ENCODE measurements at places on chromosomes 2 and 18.

DNA sequence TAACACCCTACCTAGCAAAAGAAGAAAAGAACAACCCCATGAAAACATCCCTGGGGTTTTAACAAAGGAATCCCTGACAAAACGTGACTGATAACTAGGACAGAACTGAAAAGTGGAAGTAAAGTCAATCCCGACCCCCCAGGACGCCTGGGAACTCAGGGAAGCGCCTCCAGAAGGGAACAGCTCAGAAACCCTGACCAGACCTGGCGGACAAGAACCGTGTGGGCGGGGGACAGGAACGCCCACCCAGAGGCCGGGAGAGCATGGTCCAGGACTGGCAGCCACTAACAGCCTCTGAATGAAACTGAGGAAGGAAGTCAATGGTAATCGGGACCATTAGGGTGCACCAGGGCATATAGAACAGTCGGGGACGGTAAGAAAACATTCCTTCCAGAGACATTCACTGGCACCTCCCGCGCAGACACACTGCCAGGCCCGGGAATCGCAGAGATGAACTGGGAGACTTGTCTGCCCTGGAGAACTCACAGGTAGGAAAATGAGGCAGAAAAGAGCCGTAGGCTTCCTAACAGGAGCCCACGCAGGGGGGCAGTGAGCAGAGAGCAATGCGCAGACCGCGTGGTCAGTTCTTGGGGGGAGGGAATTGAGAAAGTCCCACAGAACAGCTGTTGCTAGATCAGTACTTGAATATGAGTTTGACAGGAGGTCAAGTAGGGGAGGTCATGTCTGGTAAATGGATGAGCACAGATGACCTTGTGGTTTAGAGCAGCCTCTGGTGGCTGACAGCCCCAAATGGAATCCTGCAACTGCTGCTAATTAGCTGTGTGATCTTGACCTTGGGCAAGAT lies 1.3 kb upstream of the TBC1D8 start:
- DNase-seq = no peak

- DNase-seq = no peak
Observed at GRCh38 chr2:238107525-238108422, 7.6 kb downstream of the ESPNL start.

DNA sequence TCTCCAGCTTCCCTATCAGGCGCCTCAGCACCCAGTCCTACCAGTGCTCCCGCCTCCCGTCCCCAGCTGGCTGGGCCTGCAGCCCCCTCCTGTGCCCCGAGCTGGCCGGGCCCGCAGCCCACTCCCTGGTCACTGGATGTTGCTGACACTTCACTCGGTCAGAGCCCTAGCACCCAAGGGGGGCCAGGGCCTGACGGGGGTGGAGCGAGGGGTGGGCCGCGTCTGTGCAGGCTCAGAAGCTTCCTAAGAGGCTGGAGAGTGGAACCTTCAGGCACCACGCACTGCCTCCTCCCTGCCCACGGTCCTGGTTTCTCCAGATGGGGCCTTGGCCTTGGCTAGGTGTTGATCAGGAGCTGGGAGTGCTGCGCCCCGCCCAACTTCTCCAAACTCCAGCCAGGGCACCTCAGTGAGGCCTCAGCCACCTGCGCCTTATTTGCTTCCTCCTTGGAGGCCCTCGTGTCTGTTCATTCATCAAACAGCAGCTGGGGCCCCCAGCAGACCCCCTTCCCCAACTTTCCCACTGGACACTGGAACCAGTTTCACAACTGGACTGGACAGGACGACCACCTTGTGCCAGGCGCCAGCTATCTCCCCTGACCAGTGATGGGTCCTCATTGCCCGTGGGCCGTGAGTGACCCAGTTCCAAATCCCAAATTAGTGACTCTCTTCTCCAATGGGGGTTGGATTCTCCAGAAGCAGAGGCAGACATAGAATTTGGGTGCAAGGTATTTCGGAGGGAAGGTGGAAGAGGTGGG lies 16.7 kb downstream of the CAPN10 start:
- no peak for DNase-seq

- no peak for DNase-seq
Observed at GRCh38 chr2:75589391-75590105, 28.8 kb upstream of the EVA1A start.

GRCh38 chr2:141501752-141502151 lies 629.1 kb downstream of the LRP1B start:
- DNase-seq = no peak

DNA sequence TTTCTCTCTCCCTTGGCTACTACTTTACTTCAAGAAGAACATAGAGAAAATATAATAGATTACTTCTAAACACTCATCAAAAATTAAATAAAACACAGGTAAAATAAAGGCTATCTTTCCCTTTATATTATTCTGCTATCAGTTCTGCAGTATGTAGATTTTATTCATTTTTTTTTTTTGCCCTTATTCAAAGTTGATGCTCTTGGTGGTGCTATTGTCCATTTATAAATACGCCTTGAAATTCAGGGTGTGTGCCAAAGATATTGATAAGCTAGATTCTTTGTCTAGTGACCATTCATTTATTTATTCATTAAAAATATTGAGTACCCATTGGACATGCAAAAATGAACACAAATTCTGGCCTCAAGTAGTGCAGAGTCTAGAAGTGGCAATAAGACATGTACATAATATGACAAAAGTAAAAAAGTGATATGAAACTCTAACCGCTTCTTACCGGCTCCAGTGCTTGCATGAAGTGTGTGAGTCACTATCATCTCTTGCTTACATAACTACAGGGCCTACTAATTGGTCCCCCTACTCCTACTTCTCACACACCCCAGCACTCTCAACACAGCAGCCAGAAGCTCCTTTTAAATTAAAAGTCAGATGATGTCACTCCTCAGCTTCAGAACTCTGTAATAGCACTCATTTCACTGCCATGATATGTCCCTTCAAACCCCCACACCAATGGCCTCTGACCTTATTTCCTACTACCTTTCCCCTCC lies 208.3 kb upstream of the FANCL start:
- no peak for DNase-seq

- no peak for DNase-seq
Observed at GRCh38 chr2:134070281-134070741, 183.6 kb upstream of the MGAT5 start.

GRCh38 chr2:166127217-166128155 lies at the start of gene SCN1A:
SCN1A (minus strand) TSS chr2:166128020; CDS start chr2:166073621, 54,399 bp downstream.
- DNase-seq = no peak

DNA sequence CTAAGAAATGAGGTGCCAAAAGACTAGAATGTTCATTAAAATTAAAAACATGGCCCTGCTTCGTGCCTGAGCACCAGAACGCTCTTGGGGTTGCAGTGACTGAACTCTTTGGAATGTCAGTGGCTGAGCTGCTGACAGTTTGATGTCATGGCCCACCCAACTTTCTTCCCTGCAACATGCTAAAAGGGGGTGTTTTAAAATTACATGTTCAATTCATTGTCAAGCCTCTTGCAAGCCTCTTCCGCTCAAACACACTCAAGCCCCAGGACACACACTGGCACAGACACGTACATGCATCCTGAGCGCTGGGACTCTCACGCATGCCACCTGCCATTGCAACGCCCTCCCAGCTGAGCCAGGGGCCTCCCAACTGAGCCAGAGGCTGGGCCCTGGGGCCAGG lies 12.6 kb downstream of the RUFY4 start:
- no peak for DNase-seq

DNA sequence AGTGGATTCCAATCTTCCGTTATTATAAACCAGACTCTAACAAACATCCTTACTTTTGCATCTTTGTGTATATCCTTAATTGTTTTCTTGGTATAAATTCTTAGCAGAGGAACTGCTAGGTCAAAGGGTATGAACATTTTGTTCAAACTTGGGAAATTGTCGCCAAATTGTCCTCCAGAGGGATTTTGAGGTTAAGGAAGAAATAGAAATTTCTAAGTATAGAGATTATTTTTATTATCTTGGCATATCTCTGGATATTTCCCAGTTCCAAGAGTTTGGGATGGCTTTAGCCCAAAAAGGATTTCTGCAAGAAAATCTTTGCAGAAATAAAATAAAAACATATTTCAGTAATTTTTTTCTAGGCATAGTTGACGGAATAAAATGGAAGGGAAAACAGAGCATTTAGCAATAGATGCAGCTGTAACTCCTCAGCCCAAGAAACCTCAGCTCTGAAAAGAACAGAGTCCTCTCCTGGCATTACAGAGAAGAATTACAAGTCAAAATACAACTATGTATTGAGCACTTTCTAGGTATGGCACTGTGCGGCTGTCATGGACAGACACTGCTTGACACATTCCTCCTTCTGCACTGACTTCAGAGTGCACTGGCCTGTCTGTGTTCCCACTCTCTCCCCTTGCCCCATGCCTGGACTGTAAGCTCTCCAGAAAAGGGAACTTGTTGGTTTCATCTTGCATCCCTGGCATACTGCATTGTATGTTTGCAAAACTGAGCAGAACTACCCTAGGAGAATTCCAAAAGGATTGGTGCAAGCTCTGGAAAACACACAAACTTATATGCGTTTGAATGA lies 117.3 kb upstream of the STON1 start:
- no peak for DNase-seq

GRCh38 chr2:215839816-215840215 lies 173.5 kb downstream of the MREG start:
- DNase-seq = no peak

- no peak for DNase-seq
Observed at GRCh38 chr2:21999522-21999921, 875.8 kb downstream of the TDRD15 start.

GRCh38 chr2:215060861-215061536 lies 77.4 kb downstream of the ABCA12 start:
- no peak for DNase-seq

DNA sequence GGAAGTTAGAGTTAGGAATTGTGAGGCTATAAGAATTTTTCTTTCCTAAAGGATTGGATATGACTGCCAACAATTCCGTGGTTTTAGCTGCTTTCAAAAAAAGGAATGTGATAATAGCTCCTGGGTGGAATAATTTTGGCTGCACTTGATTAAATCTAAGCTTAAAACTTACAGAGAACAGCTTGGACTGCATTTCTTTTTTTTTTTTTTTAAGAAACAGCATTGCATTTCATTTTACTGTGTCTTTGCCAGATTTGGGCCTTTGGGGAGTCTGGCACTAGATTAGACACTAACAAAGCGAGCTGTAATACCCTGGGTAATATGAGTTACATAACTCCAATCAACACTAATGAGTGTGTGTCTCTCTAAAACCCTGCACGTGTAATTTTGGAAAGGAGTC lies 37.8 kb upstream of the ZNF397 start:
- no peak for DNase-seq

- DNase-seq = no peak
Observed at GRCh38 chr18:46141199-46141598, 37.0 kb downstream of the HAUS1 start.

DNA sequence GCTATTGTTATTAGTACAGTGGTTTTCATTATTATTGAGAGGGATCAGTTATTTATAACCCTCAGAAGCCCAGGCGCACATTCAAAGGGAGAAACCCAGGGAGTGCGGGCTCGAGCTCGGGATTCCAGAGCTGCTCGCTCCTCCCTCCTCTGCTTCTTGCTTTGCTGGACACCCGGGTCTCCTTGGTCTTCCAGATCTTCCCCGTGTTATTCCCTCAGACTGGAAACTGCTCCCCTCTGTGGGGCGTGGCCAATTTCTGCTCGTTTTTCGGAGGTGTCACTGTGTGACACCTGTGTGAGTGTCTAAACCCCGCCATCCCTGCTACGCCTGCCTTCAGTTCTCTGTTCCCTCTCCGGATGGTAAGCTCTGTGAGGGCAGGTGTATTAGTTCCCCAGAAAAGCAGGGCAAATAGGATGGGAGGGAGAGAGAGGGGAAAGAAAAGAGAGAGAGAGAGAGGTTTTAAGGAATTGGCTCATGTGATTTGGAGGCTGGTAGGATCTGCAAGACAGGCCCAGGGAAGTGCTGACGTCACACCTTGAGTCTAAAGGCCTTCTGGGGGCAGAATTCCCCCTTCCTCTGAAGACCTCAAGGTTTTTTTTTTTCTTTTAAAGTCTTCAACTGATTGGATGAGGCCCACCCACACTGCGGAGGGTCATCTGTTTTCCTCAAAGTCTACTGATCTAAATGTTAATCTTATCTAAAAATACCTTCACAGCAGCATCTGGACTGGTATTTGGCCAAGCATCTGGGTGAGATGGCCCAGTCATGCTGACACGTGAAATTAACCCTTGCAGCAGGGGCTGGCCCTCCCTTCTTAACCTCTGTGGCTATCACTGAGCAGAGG lies 457.3 kb upstream of the ID2 start:
- DNase-seq = no peak

DNA sequence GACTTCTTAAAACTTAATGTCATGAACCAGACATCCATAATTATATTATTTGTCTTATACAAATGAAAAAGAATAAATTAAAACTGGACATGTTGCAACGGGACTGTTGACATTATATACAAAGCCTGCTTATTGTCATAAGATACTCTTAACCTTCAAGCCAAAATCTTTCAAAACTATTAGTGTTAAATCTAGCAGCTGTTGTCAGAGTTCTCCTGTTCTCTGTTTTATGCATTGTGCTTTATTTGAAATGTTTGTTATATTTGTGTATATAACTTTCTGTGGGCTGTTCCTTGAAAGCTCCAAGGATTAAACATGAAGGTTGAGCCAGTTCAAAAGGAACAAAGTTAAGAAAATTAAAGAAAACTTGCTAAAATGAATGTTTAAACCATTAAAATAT lies 335.5 kb upstream of the NT5C1B start:
- DNase-seq = no peak

- DNase-seq = no peak
Observed at GRCh38 chr2:160033732-160034392, 28.6 kb downstream of the PLA2R1 start.

GRCh38 chr2:84878459-84878858 lies 2.4 kb downstream of the TRABD2A start:
- no peak for DNase-seq

DNA sequence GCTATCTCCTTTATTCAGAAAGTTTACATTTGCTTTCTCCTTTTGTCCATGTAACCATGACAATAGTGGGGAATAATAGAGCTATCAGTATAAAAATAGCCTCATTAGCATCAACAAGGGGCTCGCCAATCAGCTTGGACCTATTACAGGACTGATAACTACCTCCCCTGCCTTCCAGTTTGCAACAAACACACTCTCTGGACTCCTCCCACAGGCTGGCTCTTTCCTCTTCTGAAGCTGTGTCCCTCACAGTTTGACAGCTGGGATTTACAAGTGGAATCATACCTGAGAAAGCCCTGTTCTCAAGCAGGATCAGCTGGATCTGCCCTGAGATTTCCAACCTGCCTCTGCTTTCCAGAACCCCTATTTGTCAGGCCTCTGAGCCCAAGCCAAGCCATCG lies 162.5 kb downstream of the GRB14 start:
- no peak for DNase-seq
